HL-60 (cell line): ENCODE measurements at places on chromosomes 12 and 14.

- DNase-seq, result peak; percentile 28
These were observed 103.8 kb downstream of the OSBPL8 start for GRCh38 chr12:76455582-76456345.

GRCh38 chr14:30957813-30958370 is 67.6 kb upstream of the AP4S1 start:
- DNase-seq, result no peak

GRCh38 chr12:118361889-118362288 is 10.8 kb downstream of the TAOK3 start:
- peak; percentile 47 for DNase-seq

- DNase-seq, result no peak
These were observed 93.2 kb downstream of the EMP1 start for GRCh38 chr12:13289653-13290289.

DNA sequence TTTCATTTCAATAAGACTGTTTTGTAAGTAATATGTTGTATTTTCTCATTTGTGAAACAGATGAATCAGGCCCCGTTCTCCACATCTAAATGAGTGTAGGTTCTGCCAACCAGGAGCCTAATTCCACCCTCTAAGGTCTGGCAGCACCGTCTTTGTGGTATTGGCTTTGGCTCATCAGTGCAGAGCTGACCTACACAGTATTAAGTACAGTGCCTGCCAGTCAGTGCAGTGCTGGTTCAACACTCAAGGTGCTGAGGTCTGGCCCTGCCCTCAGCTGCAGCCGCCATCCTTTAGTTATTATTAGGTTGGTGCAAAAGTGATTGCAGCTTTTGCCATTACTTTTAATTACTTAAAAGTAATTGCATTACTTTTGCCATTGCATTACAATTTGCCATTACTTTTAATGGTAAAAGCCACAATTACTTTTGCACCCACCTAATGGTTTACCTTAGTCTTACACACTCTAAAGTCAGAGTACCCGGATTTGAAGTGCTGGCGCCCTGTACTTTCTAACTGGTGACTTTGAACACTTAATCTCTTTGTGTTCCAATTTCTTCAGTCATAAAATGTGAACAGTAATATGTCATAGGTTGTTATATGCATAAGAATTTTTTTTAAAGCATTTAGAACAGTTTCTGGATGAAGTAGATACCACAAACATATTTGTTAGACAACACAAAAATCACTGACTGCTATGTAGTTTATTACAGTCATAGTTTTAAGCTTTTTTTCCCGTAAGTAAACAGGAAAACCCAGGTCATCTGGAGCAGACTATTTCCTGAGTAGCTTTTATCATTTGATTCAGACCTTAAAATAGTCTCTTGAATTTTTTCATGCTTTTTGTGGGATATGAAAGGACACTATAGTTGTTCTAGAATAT is 99.5 kb downstream of the SYNE2 start:
- no peak for DNase-seq

- DNase-seq, result no peak
These were observed 45.8 kb downstream of the ATL1 start for GRCh38 chr14:50605766-50606165.

DNA sequence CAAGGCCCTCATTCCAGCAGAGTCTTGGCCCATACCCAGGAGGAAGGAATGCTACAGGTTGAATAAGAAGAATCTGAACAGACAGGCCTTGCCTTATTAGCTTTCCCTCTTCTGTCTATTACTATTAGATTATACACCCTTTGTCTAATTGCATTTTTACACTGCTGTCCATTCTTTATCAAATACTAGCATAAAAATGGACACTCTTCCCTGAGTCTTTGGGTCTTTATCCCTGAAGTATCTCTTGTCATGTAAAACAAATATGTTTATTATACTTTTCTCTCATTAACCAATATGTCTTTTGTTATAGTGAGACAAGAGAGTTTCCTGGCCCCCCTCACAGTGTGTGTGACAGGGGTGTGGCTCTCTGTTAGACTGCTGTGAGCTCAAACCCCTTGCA is 897.4 kb upstream of the SEL1L start:
- no peak for DNase-seq

DNA sequence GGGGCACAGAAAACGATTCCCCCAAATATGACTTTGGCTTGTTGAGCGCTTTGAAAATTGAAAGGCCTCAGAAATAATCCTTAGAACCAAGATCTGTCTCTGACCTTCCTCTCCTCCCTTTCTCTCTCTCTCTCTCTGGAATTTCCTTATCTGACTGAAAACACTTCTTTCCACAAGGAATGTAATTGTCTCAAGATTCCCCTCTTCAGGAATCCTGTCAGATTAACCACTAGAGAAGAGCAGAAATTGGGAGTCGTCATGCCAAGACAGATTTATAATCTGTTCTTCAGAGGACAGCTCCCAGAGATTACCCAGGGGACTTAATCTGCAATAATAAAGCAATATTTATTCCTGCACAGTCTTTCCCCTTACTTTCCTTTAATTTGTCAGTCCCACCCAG is 317.6 kb downstream of the ACSS3 start:
- no peak for DNase-seq

GRCh38 chr12:123990511-123990910 is 17.5 kb downstream of the ZNF664 start:
- DNase-seq, result peak; percentile 25

- DNase-seq, result no peak
These were observed 108.0 kb downstream of the LIN7A start for GRCh38 chr12:80829767-80830166.

DNA sequence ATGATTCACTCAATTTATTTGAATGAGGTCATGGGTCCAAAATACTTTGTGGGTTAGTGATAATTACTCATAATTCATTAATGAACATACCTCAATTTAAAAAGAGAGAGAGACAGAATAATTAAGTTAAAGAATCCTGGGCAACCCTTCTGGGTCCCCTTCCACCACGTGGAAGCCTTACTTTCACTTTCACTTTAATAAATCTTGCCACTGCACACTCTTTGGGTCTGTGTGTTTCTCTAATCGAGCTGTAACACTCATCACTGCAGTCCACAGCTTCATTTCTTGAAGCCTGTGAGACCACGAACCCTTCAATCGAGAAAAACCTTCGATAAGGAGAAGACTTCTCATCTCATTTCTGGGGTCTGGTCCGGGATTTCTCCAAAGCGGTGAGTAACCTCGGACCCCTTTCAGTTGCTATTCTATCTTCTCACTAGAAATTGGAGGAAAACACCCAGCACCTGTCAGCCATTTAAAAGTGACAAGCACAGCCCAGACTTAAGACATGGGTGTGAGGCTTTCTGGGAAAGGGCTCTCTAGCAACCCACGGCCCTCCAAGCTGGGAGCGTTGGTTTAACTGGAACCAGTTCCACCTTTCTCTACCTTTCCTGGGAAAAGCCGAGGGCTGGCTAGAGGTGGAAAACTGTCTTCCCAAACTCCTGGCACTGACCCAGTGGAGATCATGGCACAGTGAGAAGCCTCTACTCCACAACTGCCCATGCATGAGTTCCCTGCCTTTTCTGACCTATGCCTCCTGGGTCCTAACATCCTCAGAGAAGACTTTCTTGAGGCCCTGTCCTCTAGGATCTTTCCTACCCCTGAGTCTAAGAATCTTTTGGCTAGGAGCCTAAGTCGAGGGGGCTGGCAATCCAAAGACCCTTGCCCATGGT is 148.8 kb upstream of the ATF7IP start:
- DNase-seq, result no peak

GRCh38 chr12:56995201-56995929 is 11.0 kb downstream of the ZBTB39 start:
- DNase-seq, result no peak

DNA sequence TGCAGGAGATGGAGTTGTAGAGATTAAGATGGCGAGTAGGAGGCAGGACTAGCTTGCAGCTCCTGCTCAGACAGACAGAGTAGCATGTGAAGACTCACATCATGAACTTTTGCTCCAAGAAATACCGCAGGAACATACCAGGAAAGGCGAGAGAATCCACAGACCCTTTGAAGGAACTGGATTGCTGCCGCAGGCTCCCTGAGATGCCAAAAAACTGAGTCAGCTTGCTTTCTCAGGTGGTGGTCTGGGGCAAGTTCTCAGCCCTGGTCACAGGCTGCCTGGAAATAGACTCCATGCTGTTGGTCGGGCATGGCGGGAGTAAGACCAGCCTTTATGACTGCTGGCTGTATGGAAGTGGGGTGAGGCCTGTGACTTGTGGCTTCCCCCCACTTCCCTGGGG is 163.6 kb upstream of the NAV3 start:
- DNase-seq, result no peak

- no peak for DNase-seq
These were observed 377.5 kb downstream of the ALG10 start for GRCh38 chr12:34399631-34400410.

- DNase-seq, result no peak
These were observed 433.6 kb downstream of the AEBP2 start for GRCh38 chr12:19872621-19873540.

GRCh38 chr12:10405294-10405693 is 4.3 kb downstream of the KLRC4 start:
- DNase-seq, result no peak

DNA sequence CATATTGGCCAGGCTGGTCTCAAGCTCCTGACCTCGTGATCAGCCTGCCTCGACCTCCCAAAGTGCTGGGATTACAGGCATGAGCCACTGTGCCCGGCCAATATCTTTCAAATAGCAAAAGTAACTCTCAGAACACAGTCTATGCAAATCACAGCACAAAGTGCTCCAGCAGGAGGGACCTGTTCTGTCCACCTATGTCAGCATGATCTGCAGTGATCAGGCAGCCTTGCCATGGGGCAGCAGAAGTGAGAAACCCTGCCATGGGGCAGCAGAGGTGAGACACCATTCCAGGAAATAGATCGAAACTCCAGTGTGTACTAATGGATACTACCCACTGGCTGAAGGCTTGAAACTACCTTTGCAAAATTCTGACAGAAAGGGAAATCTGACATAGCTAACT is 78.5 kb upstream of the EIF5 start:
- DNase-seq, result no peak

GRCh38 chr12:68953536-68953935 is 20.6 kb upstream of the CPM start:
- no peak for DNase-seq

DNA sequence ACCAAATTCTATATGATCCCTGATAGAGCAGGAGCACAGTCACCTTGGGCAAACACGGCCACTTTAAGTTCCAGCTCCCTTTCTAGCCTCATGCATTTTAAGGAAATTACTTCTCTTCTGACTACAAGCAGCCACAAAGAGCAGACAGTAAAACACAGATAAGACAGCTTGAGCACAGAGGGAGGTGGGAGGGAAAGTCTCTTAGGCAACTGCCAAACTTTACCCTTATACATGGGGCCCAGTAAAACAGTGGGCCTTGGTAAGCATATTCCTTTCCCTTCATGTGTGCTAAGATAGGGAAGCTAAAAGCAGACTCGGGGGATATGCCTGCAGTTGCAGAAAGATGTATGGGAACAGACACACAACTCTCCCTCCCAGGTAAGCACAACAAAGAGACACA is 235.9 kb downstream of the CPNE8 start:
- DNase-seq, result no peak

DNA sequence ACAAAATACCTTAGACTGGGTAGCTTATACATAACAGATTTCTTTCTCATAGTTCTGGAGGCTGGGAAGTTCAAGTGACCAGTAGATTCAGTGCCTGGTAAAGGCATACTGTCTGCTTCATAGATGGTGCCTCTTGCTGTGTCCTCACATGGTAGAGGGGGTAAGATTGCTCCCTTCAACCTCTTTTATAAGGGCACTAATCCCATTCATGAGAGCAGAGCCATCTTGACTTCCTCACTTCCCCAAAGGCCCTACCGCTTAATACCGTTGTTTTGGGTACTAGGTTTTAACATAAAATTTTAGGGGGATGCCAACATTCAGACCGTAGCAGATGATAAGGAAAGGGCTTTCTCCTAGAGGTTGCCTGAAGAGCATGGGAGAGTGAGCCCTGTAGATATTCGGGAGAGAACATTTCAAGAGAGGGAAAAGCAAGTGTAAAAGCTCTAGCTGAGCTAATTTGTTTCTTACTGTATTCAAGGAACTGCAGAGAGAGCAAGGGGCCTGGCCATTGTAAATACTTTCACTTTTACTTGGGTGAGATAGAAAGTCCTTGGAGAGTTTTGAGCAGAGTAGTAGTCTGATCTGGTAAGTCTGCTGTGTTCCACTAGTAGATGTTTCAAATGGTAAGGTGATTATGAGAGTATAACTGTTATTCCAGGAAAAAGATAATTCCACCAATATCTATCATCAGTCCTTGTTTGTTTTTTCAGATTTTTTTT is 27.3 kb downstream of the FRS2 start:
- DNase-seq, result peak; percentile 7
